ENCODE measurements at places on chromosomes 5 and 9. TPM values are rescaled to one million over a fixed set of nuclear protein-coding genes. Genes with fewer than 3 reads are reported as not detected.

Gene LCN1
- not detected for total RNA-seq

Gene SHROOM1
- total RNA-seq: 13.4 TPM

Gene CCDC192
- total RNA-seq: not detected

DNA sequence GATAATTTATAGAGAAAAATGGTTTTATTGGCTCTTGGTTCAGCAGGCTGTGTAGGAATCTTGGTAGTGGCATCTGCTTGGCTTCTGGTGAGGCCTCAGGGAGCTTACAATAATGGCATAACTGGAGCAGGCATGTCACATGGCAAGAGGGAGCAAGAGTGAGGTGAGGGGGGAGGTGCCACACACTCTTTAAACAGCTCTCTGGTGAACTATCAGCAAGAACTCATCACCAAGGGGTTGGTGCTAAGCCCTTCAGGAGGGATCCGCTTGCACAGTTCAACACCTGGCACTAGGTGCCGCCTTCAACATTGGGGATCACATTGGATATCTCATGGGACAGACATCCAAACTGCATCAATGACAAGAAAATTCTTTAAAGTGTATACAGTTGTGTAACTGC lies 10.5 kb downstream of the GPBP1 start:
- DNase-seq: no peak

GRCh38 chr5:133198511-133198910 lies 146.7 kb downstream of the HSPA4 start:
- DNase-seq: no peak

DNA sequence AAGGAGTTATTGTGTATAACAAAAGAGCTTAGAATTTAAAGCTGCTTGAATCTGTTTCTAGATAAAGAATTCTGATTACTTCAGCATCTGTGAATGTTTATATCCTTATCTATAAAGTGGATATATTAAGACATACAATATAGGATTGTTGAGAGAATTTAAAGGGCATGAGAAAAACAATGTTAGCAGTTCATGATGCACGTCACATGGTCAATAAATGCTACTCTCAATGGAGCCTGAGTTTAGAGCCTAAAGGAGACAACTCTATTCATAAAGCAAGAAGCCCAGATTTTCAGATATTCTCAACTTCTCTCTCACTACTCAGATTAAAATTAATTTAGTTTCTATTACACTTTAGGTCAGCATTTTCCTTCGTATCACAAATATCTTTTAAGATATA lies 666.7 kb upstream of the CDH18 start:
- DNase-seq: no peak

GRCh38 chr9:69030851-69031645 lies 4.5 kb upstream of the FXN start:
- no peak for DNase-seq

GRCh38 chr5:177035976-177036375 lies 13.5 kb downstream of the ZNF346 start:
- no peak for DNase-seq

DNA sequence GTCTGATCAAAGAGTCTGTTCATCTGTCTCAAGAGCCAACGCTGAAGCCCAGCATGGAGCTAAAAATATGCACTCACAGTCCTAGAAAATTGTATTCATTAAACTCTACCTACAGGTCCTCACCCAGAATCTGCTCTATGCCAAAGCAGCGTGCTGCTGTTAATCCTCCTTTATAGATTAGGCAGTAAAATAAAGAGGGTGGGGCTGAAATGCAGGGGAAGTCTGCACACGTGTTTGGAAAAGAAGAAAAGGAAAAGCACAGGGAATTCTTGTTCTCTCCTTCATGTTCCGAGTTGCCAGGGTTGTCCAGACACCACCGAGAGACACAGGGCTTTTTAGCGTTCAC lies 121.4 kb upstream of the TMEM161B start:
- DNase-seq: no peak

DNA sequence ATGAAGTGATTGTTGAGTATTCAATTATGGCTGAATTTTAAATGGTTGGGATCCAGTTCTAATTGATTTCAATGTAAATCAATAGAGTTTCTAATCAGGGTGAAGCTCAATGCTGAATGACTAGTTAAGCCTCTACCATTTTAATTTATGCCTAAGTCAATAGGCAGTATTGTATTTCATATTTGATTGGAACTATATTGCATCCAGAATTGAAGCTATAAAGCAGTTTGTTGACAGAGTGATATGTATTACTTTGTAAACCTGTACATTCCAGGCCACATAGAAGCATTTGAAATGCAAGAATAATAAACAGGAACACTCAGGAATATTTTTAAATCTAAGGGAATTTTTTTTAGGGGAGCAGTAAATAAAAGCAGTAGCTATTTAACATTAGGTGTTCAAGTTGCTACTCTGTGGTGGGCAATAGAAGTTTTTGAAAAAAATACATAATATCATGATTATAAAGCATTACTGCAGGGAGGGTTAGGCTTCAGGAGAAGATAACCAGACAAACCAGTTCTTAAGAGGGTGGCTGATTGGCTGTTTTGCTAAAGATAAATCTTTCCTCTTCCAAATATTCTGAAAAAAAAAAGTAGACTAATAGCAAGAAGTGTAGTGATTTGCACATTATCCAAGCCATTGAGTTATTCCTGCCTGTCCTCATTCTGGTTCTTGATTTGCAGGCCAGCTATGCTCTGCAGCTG lies 492.0 kb upstream of the MEF2C start:
- DNase-seq: no peak
